ENCODE measurements at places on chromosomes 12 and 14. TPM values are rescaled to one million over a fixed set of nuclear protein-coding genes. Genes with fewer than 3 reads are reported as not detected.

GRCh38 chr12:47889040-47889439, 15.8 kb downstream of the VDR start:
- no peak for DNase-seq

Gene IFI27L2
- 29.8 TPM for total RNA-seq

GRCh38 chr12:11564984-11565651, 84.4 kb upstream of the ETV6 start:
- DNase-seq = no peak

DNA sequence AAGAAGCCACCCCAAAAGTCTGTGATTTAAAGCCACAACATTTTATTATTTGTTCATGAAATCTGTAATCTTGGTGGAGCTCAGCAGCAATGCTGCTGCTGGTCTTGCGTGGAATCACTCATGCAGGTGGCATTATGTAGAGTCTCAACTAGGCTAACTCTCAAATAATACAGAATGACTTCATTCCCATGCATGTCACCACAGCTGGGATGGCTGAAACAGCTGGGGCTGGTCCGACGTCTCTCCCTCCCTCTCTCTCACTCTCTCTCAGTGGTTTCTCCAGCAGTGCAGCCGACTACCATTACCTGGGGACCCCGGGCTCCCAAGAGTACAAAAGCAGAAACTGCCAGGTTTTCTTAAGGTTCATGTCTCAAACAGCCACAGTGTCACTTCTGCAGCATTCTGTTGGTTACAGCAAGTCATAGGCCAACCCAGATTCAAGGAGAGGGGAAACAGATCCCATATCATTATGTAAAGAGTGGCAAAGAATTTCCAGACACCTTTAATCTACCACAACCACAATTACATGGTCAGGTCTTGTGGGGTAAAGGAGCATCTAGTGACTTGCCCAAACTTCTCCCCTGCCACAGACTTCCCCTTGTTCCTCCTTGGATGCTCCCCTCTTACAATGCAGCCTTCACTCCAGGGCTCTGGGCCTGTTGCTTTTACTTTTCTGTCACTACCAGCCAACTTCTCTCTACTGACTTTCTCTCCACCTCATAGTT, 192.0 kb upstream of the HMGA2 start:
- no peak for DNase-seq

GRCh38 chr12:13165617-13166041, 30.9 kb upstream of the EMP1 start:
- DNase-seq = no peak

Data from skin of body (tissue), 3 donors.